KBM-7 (cell line): ENCODE measurements at places on chromosomes 4 and X.
A peak's percentile ranks its signal among the peaks of the same experiment; 100 is the strongest.

- no peak for DNase-seq
Measured at GRCh38 chrX:38055170-38055847, 49.0 kb downstream of the SYTL5 start.

DNA sequence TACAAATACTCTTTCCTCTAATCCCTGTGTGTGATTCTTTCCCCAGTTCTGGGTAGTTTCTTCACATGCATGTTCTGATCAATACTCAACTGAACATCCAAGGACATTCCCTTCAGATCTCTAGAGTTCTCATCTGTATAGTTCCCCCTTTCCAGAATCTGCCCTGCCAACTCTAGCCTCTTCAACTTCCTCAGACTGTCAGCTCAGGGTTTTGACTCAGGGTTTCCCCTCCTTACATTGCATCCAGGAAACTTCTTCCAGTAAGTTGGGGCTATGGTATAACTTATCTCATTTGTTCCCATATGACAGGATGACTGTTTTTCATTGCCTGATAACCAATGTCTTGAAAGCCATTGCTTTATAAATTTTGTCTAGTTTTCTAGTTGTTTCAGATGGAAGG lies 14.2 kb upstream of the ANKRD17 start:
- no peak for DNase-seq

- DNase-seq, result no peak
Measured at GRCh38 chrX:15158736-15159406, 111.0 kb downstream of the ASB9 start.

GRCh38 chr4:14178421-14178820 lies 550.9 kb upstream of the BOD1L1 start:
- DNase-seq, result peak; percentile 36

DNA sequence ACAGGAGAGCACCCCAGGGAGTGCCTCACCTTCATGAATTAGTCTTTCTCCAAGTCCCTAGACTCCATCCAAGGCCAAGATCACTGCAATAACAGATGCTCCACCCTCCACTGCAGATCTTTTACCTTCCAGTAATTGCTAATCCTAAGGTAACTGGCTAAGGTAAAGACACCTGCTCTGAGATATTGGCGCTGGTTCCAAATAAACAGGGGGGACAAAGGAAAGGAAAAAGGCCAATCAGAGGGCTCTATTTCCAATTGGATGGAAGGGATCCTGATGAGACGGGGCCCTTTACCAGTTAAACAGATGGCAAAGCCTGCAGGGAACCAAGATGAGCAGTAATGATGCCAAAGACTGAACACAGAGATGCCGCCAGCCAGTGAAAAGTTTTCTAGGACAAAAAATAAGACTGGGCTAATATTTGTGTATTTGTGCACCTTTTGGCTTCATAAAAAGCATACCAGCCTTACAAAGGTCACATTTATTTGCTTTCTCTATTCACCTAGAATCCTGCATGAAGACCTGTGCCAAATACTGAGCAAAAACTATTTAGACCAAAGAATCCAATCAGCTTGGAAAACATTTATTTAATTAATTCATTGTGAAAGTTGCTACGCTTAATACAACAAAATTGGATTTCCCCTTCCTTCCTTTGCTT lies 148.5 kb downstream of the PPP3CA start:
- DNase-seq, result no peak

GRCh38 chr4:106495476-106495875 lies 126.9 kb upstream of the GIMD1 start:
- no peak for DNase-seq

DNA sequence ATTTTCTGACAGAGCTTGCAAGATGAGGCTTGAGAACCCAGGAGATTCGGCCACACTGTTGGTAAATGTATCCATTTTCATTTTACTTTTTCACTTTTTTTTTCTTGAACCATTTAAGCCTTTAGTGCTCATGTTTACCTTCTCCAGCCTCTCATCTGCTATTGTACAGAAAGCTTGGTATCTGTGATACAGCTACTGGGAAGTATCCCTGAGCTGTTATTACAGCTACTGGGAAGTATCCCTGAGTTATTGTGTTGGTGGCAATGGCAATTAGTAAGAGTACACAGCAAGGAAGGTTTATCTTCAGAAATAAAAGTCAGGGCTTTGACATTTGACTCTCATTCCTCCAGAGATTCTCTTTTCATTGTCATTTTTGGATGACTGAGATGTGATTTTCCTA lies 11.8 kb downstream of the CTSO start:
- no peak for DNase-seq

DNA sequence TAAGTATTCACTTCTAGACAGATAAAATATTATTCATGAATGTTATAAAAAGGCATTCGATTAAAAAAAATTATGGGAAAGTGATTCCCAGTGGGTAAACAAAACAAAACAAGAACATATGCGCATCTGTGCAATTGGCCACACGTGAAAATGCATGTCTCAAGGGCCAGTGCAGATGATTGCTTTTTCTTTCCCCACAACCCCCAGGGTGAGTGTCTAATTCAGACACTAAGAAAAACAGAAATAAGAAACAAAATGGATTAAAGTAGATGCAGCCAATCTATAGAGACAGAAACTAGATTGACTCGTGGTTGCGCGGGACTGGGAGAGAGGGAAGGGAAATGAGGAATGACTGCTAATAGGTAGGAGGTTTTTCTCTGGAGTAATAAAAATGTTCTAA lies 49.5 kb downstream of the GPM6A start:
- no peak for DNase-seq

DNA sequence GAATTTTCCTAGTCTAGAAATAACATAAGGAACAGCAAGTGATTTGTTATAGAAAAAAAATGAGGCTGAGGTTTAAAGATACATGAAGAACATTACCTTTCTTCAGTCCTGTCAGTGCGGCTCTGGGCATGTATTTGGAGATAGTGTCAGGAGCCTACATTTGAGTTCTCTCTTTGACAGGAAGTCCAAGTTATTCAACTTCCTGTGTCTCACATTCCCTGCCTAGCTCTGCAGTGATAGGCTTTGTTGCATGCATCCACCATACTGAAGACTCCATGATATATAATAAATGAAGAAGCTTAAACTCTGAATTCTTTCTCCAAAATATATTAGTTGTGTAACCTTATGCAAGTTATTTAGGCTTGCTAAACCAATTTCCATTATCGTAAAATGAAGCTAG lies 148.7 kb downstream of the RELL1 start:
- no peak for DNase-seq

- no peak for DNase-seq
Measured at GRCh38 chr4:53234669-53235068, 131.2 kb downstream of the SCFD2 start.

DNA sequence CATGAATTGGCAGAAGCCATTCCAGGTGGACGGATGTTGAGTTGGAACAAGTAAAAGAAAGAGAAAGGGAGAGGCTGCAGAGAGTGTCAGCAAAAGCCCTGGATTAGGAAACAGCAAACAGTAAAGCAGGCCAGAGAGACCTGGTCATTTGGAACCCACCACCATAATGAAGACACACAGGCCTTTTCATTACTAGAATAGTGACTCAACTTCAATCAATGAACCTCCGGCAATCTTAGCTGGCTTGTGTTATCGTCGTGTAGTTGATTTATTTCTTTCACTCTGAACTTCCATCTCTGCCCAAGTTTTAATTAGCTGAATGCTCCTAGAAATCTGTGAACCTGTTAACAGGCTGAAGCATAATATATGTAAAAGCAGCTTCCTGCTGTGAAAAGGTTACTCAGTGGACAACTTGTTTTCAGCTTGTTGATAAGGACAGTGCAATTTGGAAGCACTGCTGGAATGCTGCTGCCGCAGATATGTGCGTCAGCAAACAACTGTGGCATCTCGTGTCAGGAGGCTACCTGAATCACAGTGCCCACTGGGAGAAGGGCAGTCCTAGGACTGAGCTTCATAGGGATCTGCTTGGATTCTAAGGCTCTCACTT lies 68.8 kb downstream of the SPANXN4 start:
- no peak for DNase-seq

- DNase-seq, result no peak
Measured at GRCh38 chr4:57080781-57081650, 29.2 kb downstream of the IGFBP7 start.

DNA sequence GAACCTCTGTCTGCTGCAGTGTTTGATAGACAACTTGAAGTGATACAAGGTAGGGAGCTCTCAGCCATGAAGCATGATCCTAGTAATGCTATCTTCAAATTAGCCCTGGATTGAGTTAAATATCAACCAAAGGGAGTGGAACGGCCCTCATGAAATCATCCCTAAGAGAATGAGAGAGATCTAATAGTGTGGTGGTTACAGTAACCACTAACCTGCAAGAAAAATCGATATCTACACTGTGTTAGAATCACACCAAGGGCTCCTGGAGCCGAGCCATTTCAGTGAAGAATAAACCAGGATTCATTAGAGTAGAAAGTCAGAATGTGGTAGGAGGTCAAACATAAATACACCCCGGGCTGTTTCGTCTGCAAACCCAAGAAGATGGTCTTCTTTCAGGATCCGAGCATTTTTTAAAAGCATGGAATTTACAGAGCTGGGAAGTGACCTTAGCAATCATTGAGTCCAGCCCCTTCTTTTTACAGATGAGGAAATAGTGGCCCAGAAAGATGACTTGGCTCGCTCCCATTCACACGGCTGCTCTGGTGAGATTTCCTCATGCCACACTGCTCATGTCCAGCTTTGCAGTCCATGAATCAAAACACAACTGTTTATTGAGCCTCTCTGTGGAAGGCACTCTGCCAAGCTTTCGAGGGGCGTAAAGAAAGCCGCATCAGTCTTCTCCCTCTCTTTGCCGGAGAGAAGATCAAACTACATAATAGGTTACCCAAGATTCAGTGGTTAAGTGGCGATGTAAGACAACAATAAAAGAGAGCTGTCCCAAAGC lies 5.5 kb upstream of the DCTD start:
- DNase-seq, result no peak

DNA sequence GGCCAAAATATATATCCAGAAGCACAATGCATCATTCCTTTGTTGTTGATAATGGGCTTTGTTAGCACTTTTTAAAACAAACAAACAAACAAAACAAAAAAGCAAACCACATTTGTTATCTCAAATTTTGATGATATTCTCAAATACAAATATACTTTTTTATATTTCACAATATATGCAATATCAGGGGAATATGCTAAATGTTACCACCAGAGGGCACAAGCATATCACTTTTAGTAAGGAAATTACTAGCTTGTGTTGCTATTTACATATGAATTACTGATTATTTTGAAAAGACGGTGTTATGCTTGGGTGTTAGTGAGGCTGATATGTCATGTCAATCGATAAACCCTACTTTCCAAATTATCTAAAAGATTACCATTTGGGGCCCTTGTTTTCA lies 29.1 kb downstream of the RIPPLY1 start:
- DNase-seq, result peak; percentile 24

- DNase-seq, result peak; percentile 74
Measured at GRCh38 chrX:41335198-41335957, 1.4 kb downstream of the DDX3X start.

- DNase-seq, result no peak
Measured at GRCh38 chrX:23919148-23919547, 11.3 kb downstream of the CXorf58 start.

DNA sequence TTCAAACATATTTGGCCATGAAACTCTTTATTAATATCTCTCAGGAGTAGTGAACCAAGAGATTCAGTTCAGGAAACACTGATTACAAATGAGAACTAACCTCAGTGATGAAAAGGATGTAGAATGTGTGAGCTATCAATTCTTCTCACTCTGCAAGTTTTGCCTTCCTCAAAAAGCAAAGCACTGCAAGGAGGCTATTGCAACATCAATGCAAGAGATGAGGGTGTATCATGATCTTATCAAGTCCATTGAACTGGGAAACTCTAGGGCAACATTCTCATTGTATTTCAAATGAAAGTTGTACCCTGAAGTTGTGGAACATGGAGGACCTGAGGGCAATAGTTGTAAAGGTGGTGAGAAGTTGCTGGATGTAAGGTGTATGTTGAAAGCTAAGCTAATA lies 56.4 kb upstream of the VEGFC start:
- no peak for DNase-seq
